ENCODE measurements at places on chromosomes 3 and 15.

DNA sequence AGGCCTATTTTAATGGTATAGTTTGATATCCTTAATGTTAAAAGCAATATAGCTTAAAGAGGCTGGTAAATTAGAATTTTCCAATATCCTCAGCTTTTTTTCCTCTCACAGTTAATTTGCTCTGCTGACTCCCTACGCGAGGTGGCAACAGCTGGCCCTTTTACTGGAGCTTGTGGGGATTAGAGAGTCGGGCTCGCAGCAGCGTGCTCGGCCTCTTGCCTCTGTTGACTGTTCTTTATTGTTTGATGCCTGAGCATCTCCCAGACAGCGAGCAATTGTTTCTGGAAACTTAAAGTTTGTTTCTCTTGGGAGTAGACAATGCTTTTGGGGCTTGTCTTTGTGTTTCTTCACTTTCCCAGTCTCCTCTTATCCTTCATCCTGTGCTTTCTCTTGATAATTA lies 80.8 kb downstream of the OPA1 start:
- no peak for DNase-seq

DNA sequence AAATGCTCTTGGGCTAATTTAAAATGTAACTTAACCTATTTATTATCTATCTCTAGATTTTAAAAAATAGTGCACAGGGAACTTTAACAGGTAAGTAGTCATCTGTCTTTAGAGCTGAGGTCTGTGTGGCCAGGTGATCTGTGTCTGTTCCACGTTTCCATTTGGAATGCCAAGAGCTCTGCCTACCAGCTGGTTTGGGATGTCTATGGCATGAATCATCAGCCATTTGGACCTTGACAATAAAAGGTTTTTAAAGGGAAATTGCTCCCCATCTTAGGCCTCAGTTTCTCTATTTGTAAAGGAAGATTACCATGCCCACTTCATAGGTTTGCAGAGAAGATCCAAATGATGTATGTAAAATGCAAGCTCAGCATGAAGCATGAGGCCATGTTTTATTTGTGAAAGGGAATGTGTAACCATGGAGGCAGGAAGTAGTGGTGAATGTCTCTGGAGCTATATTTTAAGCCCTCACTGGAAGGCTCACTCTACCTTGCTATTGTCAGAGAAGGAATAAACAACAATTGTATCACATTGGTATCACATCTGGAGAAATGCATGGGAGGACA lies 548.1 kb upstream of the LMCD1 start:
- DNase-seq, result no peak

DNA sequence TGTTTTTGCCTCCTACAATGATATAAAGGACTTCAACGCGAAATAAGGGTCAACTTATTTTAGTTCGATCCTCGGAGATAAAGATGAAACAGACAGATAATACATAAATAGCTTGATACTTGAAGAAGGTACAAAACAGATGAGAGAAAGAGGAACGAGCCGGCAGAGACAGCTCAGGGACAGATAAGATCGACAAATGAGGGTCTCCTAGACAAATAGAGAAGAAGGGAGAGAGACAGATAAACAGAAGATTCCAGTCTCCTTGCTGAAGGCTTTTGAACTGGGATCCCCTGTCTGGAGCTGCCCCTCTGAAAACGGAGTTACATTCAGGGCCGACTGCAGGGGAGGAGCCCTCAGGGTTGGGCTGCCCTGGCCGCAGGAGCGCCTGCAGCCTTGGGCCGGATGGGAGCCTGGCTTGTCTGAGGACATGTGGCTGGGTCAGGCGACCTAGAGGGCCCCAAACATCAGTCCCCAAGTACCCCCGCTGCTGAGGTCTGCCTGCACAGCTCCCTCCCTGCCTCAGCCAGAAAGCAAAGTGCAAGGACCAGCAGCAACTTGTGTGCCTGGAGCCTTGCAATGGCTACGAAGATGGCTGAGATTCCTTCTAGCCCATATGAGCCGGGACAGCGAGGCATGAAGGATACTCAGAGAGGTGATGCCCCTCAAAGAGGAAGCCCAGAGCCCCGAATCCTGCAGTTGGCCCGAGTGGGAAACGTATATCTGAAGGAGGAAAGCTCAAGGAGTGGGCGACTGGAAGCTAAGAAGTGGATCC lies 926 bp upstream of the SKOR1 start:
- no peak for DNase-seq

DNA sequence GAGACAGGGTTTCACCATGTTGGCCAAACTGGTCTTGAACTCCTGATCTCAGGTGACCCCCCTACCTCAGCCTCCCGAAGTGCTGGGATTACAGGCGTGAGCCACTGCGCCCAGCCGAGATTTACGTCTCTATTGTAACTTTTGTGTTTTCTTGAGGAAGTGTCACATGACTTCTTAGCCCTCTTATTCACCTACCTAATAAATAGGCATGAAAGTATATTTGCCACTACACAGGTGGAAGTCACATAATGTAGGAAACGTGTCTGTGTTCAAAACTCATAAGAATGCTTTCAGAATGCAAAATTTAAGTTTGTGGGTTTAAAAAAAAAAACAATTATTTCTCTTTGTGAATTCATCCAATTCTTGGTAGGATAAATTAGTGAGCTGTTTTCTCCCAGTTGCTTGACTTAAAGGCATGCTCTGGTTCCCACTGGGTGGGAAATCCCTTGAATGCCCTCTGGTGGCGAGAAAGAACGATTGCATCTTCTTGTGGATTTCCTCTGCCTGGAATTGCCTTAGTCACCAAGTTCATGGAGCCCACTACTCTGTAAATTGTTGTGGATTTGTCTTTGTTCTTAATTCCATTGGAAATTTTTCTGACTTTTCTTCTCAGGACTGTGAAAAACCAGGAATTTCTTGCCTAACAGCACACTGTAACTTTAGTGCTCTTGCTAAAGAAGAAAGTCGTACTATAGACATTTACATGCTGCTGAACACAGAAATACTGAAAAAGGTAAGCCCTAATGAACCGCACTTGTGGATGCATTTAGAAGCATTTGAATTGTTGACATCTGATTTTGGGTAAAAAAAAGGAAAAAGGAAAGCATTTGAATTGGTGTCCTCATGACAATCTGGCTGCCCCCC lies 82.2 kb upstream of the CTDSPL start:
- peak; percentile 63 for DNase-seq

- no peak for DNase-seq
These were observed 29.6 kb upstream of the IDH2 start for GRCh38 chr15:90131848-90132247.

DNA sequence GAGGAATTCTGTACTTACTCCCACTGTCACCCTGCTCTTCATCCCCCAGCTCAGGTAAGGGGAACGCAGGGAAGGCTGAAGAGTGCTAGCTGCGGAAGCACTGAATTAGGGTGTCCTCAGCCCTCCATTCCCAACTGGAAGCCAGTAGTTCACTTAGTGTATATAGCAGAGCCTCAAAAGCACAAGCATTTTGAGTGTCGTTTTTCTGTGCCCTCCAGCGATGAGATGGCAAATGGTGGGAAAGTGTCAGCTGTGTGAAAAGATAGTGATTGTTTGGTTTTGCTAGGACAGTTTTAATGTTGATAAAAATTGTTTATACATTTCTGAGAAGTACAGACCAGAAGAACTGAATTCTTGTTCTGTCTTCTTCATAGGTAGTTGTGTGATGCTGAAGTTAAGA lies 10.8 kb downstream of the MRPS22 start:
- DNase-seq, result no peak

- DNase-seq, result no peak
These were observed 1141.0 kb downstream of the IGSF11 start for GRCh38 chr3:117893638-117894037.

- no peak for DNase-seq
These were observed 95.1 kb upstream of the TMC3 start for GRCh38 chr15:81469154-81469553.

- DNase-seq, result no peak
These were observed 110.0 kb downstream of the AQP9 start for GRCh38 chr15:58247855-58248842.

- DNase-seq, result no peak
These were observed 8.6 kb downstream of the SCN5A start for GRCh38 chr3:38640661-38641452.

- no peak for DNase-seq
These were observed 28.4 kb downstream of the CD200R1L start for GRCh38 chr3:112818289-112818688.

GRCh38 chr3:133130168-133130567 lies 92.0 kb downstream of the TMEM108 start:
- DNase-seq, result no peak

DNA sequence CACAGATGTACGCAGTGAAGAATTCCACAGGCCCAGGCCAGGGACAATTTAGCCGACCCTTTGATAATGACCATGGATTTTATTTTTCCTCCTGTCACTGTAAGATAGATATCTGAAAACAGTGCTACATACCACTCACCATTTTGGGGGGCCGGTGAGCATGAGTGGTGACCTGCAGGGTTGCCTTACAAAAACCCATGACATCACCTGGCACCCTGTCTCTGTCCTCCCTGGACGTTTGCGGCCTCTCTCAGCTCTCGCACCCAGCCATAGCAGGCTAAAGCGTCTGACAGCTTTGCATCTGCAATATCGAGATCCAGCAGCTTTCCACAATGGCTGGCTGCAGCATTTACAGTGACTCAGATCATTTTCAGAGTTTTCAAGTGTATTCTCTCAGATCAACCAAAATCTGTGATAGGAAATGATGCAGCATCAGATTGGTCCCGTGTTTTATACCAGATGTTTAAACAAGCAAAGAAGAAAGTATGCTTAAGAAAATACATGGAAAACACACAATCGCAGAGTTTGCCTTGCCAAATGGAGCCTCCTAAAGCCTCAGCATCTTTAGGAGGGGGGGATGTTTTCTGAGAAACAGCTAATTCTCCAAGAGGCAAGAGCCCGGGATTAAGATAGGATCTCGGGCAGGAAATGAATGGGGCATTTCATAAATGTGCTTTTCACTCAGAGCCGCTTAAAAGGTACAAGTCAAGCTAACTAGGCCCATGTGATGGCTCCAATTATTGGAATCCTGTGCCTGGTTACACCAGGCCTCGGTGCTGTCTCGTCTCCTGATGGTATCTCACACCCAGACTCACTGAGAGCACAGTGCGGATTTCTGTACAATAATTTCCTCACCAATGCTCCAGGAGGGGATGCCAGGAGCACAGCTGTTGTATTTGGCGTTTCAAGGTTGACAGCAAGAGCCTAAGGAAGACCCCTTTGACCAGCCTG lies 257.3 kb downstream of the XXYLT1 start:
- DNase-seq, result no peak

DNA sequence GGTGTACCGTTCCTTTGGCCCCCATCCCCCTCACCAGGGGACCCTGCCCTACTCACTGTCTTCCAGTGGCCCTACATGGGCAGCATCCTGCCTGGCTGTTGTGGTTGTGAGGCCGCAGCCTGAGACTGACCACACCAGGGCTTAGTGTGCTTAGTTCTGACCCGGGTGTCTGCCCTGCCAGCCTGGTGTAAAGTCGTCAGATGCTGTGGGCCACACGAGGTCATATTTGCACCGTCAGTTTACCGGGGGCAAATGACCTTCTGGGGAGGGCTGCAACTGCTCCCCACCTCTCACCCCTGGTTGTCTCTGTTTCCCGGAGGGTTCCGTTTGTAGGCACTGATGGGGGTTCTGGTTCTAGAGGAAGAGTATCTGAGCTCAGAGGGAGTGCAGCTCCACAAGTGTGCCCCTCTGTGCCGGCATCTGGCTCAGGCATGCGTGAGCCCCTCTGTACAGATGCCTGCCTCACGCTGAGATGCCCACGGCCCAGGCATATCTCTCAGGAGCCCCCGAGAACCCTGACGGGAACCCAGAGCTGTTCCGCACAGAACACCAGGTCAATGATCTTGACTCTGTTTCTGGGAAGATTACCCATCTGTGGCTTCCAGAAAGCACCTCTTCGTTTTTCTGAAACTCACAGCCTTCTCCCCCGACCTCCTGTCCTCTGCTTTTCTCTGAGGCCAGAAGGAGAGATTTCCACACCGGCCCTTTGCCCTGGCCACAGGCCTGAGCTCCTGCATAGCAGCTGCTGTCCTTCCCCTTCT lies 19.2 kb downstream of the KLF13 start:
- DNase-seq, result no peak

DNA sequence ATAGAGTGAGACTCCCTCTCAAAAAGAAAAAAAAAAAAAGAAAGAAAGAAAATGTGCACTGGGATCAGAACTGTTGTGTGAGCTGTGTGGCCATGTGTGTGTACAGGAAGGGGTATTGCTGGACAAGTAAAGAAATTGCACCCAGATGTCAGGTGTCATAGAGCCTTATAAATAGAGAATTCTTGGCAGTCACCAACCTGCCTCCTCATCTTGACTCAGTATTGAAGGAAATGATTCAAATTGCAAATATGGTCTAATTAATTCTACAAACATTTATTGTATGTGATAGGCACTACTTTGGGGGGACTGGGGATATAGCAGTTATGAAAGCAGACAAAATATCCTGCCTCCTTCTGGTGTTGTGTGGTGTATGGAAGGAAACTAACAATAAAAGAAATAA lies 243.8 kb upstream of the TTC14 start:
- DNase-seq, result no peak

- DNase-seq, result no peak
These were observed 26.2 kb downstream of the RHOA start for GRCh38 chr3:49385617-49386016.

DNA sequence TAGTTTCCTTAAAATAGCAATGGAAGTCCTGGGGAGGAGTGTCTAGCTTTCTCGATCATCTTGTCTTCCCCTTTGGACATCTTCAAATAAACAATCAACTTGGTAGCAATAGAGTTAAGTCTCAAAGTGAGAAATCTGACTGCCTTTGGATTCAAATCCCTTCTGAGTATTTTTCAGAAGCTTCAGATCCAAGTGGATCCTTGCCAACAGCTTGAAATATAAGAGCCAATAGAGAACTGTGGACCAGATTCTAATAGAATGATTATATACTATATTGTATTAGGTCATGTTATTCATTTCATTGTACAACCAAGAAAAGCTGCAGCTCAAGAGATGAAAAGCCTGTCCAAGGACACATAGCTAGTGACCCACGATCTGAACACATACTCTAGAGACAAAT lies 60.2 kb downstream of the SYNPR start:
- DNase-seq, result no peak

DNA sequence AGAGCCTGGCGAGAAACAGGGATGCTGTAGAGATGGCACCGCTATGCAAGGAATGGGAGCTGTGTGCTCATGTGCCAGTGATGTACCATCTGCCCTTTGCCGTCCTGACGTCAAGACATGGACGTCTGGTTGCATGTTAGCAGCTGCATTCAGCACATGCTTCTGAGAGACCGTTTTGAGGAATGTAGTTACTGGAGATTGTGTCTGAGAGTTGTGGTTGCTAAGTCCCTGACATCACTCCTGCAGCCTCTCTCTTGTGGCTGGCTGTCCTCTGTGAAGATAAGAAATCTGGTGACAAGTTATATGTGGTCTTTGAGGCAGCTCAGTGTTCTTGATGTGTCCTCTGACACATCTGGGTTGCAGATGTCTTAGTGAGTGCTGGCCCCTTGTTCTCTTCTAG lies 165.1 kb downstream of the APBA2 start:
- DNase-seq, result no peak

DNA sequence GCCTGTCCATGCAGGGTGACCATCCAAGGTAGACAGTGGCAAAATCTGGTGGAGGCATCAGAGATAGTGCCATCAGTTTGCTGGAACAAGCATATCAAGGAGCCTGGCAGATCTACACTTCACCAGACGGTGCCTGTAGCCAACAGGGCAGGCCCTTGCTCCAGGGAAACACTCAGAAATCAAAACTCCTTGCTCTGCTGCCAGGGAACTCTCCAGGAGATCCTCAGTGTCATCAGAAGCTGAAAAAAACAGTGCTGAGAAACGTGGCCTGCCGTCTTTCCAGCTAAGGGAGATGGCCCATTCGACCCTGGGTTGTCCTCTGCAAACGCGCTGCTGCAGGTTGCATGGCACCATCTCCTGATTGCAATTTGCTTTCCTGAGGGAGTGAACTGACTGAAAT lies 30.5 kb upstream of the ATP13A3 start:
- DNase-seq, result no peak
